ENCODE measurements at places on chromosomes 6 and 20. TPM values are rescaled to one million over a fixed set of nuclear protein-coding genes. Genes with fewer than 3 reads are reported as not detected.

- DNase-seq, result no peak
Observed at GRCh38 chr6:82686719-82687118, 323.1 kb downstream of the TPBG start.

Gene FAM209B
- total RNA-seq, result not detected

Gene B4GALT5
- 21.3 TPM for total RNA-seq

DNA sequence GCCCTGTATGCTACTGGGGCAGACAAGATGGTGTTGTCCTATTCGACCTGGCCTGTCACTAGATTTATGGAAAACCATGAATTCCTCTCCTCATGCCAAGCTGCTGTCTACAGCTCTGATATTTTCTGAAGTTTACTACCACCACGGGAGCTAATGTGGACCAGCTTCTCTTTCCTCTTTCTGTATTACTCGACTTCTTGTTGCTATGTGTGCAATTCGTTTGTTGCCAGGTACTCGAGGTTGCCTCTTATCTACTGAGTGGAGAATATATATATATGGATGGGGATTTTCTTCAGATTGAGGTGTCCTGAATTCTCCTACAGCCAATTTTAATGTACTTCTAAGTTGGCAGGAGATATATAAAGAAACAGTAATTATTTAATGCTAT, 34.7 kb downstream of the MAN1A1 start:
- no peak for DNase-seq

- DNase-seq, result peak; percentile 88
Observed at GRCh38 chr6:28258877-28259777, at the start of gene NKAPL. Gene NKAPL (plus strand): TSS chr6:28259297. CDS start chr6:28259372, 75 bp downstream.

All from tongue (tissue), 3 donors.